NCI-H774 (cell line): ENCODE measurements at places on chromosomes 13 and 19.

DNA sequence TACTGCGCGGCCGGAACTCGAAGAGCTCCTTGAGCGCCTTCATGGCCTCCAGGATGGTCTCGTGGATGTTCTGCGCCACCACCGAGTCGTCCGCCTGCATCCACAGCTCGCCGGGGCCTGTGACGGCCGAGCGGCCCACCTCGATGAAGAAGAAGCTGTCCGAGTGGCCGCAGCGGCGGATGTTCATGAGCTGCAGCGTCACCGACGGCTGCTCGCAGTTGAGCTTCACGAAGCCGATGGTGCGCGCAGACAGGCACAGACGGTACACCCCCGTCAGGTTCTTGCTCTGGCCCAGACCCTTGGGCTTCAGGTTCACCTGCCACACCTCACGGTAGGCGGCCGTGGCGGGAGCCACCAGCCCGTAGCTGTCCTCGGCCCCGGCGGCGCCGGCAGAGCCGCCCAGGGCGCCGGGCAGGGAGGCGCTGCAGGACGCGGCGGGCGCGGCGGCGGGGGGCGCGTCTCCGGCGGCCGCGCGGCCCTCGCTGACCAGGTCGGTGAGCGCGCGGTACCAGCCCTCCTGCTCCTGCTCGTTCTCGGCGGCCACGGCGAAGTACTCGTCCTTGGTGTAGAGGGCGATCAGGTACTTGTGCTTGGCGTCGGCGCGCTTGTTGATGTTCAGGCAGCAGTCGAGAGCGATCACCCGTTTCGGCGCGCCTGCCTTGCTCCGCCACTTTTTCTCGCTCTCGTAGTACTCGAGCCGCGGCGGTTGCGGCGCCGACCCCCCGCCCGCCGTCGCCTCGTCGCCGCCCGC is 1.1 kb downstream of the IRS2 start:
- peak; percentile 77 for DNase-seq

DNA sequence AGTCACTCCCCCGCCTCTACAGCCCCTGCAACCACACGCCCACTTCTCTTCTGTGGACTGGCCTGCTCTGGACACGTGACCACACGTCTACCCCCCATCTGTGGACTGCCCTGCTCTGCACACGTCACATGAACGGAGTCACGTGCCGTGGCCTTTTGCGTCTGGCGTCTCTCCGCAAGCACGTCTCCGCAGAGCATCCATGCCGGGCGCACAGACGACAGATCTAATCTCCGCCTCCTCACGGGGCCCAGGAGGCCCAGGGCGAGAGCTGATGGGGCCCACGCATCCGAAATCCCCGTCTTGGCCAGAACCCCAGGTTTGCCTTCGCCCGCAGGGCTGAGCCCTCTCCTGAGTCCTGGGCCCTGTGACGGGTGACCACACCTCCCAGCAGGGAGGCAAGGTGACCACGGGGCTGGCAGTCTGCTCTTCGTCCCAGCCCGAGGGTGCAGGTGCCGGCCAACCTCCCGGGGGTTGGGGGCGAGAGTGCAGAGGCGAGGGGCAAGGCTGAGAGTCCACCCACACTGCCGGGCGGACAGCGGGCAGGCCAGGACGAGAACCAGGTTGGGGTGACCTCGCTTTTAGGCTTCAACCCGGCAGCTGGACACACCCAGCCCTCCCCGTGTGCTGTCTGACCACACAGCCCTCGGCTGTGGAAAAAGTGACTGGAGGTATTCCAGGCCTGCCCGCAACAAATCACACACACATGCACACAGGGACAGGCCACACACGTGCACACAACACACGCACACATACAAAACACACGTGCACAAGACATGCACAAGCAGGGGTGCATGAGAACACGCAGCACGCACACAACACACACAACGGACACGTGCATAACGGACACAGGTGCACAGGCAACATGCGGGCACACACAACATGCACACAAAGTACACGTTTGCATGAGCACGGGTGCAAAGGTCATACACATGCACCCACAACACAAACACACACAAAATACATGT is 3.9 kb downstream of the SBNO2 start:
- DNase-seq: no peak

- DNase-seq: peak; percentile 13
Observed at GRCh38 chr19:53792721-53793433, 31.2 kb downstream of the NLRP12 start.

GRCh38 chr19:44809577-44810233 is 802 bp downstream of the BCAM start:
- DNase-seq: no peak

DNA sequence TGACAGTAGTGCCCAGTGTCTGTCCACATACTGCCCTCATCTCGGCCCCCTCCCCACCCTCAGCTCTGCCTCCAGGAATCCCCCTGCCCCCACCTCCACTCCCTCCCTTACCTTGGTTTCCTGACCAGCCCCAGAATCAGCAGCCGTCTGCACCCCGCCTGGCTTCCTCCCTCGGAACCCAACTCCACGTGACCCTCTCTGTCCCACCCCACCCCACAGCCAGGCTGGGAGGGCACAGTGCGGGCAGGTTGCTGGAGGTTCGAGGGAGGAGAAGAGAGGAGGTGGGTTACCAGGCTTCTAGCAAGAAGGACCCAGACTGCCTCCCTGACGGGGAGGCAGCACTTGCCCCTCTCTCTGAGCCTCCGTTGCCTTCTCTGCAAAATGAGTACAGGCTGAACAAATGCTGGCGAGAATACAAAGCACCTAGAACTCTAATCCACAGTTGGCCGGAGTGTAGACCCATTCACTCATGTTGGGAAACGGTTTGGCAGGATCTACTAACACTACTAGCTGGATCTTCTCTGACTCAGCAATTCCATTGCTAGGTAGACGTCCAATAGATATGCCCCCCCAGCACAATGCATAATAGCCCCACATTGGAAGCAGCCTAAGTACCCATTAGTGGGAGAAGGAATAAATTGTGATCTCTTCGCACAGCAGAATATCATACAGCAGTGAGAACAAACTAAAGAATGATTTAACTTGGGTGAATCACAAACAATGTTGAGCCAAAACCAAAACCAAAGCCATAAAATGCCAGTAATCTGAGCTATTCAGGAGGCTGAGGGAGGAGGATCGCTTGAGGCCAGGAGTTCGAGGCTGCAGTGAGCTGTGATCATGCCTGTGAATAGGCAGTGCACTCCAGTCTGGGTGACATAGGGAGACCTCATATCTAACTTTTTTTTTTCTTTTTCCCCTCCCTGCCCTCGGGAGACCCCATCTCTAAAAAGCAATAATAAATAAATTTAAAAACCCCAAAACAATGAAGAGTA is at the start of gene RASAL3:
Gene RASAL3 (minus strand): TSS at position 151 of the 992 bp plus-strand sequence. CDS start 186 bp downstream, outside the sequence.
- no peak for DNase-seq

DNA sequence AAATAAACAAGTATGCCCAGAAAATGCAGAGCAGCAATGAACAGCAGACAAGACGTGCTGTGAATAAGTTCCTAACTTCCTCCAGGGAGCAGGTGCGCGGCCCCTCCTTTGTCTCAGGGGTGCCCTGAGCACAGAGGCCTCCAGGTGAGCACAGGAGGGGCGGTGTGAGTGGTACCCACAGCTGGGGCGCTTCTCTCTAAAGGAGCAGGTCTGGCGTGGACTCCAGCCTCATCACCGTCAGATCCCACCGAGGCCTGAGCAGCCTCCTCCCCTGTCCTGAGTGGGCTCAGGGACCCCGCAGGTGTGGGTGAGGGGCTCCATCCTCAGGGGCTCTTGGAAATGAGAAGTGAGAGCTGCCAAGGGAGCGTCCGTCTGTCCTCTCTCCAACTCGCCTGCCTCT is 3.2 kb downstream of the LILRA5 start:
- DNase-seq: no peak
